Esophagus squamous epithelium (tissue), 5 donors: ENCODE measurements at places on chromosomes 2 and 18.

GRCh38 chr2:98140210-98140609 lies 53.2 kb downstream of the VWA3B start:
- no peak for DNase-seq

GRCh38 chr2:129502781-129503180 lies 476.7 kb upstream of the RAB6C start:
- DNase-seq = no peak

- DNase-seq = no peak
Observed at GRCh38 chr2:20635113-20635510, 15.8 kb downstream of the HS1BP3 start.

- no peak for DNase-seq
Observed at GRCh38 chr2:167758292-167758691, 489.1 kb downstream of the STK39 start.

GRCh38 chr2:236170590-236171165 lies 2.5 kb upstream of the GBX2 start:
- no peak for DNase-seq

DNA sequence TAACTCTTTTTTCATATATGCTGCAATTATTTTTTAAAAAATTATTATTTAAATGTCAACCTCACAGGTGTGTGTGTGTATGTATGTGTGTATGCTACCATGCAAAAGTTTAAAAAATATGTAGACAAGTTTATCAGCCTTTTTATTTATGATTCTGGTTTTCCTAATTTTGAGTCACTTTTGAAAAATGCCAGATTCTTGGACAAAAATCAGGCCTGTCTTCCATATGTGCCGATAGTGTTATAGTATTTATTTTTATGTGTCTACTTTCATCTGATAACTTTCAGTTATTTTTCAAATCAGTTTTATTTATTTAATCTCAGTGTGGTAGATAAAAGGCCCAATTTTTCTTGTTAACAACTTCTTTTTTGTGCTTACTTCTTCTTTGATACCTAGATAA lies 176.2 kb downstream of the RDH14 start:
- no peak for DNase-seq

- DNase-seq = no peak
Observed at GRCh38 chr2:196808083-196808665, 981 bp downstream of the C2orf66 start.

DNA sequence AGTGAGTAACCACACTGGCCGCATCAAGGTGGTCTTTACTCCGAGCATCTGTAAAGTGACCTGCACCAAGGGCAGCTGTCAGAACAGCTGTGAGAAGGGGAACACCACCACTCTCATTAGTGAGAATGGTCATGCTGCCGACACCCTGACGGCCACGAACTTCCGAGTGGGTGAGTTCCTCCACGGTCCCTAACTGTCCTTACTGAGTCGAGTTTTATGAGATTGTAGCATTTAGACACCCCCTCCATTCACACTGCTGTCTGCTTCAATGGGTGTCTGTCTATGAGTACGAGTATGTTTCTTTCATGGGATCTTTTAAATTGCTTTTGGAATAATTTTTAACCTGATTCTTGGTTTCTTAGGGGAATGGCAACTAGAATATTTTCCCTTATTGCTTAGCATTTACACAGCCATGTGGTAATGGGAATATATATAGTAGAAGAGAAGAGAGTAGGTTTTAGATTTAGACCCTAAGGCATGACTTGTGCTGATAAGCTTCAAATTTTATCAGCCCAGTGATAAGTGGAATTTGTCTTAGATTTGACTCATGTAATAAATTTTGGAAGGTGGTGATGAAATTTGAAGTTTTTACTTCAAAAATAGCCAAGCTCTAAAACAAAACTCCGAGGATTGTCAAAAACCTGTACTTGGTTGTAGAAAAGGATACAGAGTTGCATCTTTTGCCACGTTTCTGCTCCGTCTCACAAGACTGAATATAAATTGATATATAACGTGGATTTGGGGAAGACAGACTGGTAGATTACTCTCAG lies 188.2 kb downstream of the LTBP1 start:
- no peak for DNase-seq

GRCh38 chr2:239196474-239197021 lies 204.3 kb downstream of the HDAC4 start:
- DNase-seq = no peak

GRCh38 chr2:149333636-149334035 lies 3.2 kb downstream of the LYPD6 start:
- no peak for DNase-seq

- no peak for DNase-seq
Observed at GRCh38 chr2:5990086-5990485, 297.9 kb downstream of the SOX11 start.

GRCh38 chr2:66344087-66344663 lies 90.8 kb upstream of the MEIS1 start:
- no peak for DNase-seq

- DNase-seq = no peak
Observed at GRCh38 chr2:126568734-126569133, 87.2 kb upstream of the GYPC start.

- DNase-seq = no peak
Observed at GRCh38 chr2:39379643-39380524, 57.2 kb downstream of the MAP4K3 start.

DNA sequence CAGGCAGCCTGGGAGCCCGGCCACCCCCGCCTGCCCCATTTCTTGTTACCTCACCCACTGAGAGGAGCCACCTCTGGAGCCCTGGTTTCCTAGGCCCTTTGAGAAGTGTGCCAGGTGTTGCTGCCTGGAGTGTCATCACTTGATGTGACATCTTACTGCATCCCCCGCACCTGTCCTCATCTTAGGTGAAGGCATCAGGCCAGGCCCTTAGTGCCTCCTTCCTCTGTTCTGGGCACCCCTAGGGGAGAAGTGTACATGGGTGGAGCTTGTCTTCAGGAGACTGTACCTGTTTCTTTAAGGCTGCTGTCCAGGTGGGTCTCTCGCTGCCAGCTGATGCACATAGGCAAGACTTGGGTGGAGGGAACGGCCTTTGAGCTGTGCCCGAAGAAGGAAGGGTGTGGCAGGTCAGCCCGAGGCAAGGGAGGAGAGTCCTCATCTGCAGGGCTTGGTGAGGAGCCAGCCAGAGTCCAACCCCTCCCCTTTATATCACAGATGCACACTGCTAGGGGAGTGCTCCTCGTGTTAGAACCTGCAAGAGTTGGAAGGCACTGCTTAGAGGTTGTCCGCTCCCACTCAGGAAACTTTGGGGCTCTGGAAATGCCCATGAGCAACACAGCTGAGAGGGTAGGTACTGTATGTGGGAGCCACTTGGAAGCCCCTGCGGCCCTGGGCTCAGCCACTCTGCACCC lies 45.9 kb downstream of the NCK2 start:
- no peak for DNase-seq

DNA sequence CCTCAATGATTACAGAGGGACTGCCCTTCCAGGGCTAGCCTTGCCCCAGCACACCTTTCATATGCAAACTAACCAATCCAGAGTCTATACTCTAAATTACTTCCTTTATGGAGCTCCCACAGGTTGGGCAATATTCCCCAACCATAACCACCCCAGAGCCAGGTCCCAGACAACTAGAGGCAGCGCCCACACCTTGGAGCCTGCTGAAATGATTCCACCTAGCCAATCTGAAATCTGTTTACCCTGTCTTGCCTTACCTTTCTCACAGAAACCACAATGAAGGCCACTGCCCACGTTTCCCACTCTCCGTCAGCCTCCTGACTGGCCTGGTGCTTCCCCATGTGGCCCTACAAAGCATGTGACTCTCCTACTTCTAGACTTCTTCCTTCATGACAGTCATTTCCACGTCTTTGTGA lies 62.0 kb downstream of the REEP1 start:
- no peak for DNase-seq
